ENCODE measurements at places on chromosomes 7 and 10.

GRCh38 chr7:99402854-99403253, 5.5 kb downstream of the PDAP1 start:
- no peak for DNase-seq

GRCh38 chr7:29109358-29109757, 37.0 kb downstream of the CPVL start:
- no peak for DNase-seq

- no peak for DNase-seq
Measured at GRCh38 chr10:48778193-48778857, 93.7 kb downstream of the WDFY4 start.

DNA sequence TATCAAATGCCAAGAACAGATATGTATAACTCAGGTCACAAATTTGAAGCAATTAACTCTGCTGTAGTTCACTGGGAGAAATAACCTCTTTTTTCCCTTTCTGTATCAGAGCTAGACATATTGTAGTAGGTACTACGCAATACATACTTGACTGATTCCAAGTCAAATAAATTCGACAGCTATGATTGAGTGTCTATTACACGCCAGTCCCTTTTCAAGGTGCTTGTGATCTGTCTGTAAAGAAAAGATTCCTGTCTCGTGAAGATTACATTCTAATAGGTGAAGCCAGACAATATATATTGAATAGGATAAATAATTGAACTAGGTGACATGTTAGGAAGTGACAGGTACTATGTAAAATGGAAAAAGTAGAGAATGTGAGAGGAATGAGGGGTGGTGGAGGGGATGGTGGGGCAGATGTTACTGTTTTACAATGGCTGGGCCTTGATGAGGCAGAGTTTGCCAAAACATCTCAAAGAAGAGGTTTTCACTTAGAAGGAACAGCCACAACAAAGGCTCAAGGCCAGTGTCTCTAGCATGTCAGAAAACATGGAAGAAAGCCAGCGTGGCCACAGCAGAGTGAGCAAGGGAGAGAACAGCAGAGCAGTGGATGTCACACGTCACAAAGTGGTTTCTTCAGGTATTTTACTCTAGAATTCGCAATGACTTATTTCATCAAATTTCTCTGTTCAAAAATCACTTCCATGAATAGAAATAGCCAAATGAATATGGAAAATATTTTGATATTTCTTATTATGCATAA, 282.6 kb upstream of the CACNA2D1 start:
- DNase-seq = no peak

DNA sequence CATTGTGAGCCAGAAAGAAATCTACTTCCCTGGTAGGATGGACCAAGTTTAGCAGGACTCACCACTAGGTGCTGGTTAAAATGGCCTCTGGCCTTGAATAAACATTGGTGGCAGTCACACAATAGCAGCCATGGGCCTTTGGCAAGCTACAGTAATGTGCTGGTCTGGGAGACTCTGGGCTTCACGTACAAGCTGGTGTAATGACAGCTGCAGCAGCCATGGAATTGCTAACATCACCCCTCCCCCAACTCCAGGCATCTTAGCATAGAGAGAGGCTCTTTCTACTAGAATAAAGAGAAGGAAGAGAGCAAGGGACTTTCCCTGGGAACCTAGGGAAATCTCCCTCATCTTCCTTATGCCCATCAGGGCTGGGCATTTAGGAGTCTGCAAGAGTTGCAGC, 205.1 kb upstream of the SEMA3A start:
- no peak for DNase-seq

DNA sequence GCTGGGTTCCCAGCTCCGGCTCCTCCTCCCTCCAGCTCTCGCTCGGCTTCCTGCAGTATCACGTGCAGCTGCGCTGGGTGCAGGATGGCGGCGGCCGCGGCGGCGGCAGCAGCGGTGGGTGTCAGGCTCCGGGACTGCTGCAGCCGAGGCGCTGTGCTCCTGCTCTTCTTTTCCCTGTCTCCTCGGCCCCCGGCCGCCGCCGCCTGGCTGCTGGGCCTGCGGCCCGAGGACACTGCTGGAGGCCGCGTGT, at the start of gene CNNM1:
TSS of gene CNNM1 (plus strand) at position 53 of the 250 bp plus-strand sequence. CDS start at position 85, 32 bp downstream.
- DNase-seq = no peak

GRCh38 chr10:87503401-87503800, 1.3 kb upstream of the MINPP1 start:
- no peak for DNase-seq

DNA sequence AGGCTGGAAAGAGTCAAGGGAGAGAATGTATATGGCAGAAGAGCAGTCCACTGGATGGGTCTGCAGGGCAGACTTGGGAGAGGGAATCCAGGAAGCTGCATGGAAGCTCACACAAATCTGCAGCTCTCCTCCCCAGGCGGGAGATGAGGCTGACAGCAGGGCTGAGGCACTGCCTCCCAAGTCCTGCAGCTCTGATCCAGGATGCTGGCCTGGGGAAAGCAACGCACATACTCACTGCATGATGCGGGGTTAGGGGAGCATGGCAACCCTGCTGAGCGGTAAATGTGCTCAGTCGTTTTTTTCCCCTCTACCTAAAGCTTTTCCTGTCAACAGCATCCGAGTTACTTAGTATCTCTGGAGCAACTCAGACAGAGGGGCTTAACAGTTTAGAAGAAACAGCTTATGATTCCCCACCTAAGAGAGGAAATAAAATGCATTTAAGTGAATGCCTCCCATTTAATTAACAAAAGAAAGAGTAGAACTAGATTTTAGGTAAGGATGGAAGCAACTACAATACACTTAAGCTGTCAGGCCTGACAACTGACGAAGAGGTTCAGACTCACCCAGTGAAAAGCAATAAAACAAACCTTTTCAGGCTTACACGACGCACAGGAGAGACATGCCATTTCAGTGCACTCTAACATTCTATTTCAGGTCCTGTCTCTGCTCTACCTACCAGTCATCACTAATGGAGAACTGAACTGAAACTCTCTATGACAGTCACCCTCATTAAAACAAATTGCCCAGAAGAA, 37.0 kb downstream of the CHCHD3 start:
- no peak for DNase-seq

DNA sequence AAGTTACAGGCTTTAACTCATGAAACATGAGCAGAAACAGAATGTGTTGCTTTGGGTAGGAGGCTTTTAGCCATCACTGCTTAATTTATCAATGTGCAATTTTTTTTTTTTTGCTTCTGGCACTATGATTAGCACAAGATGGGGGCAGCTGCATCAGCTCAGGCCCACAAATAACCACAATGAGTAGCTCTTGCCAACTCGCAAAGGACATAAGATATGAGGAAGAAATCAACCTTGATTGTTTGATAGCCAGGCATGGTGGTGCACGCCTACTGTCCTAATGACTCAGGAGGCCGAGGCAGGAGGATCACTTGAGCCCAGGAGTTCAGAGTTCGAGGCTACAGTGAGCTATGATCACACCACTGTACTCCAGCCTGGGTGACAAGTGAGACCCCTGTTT, 12.3 kb downstream of the NOD1 start:
- no peak for DNase-seq

DNA sequence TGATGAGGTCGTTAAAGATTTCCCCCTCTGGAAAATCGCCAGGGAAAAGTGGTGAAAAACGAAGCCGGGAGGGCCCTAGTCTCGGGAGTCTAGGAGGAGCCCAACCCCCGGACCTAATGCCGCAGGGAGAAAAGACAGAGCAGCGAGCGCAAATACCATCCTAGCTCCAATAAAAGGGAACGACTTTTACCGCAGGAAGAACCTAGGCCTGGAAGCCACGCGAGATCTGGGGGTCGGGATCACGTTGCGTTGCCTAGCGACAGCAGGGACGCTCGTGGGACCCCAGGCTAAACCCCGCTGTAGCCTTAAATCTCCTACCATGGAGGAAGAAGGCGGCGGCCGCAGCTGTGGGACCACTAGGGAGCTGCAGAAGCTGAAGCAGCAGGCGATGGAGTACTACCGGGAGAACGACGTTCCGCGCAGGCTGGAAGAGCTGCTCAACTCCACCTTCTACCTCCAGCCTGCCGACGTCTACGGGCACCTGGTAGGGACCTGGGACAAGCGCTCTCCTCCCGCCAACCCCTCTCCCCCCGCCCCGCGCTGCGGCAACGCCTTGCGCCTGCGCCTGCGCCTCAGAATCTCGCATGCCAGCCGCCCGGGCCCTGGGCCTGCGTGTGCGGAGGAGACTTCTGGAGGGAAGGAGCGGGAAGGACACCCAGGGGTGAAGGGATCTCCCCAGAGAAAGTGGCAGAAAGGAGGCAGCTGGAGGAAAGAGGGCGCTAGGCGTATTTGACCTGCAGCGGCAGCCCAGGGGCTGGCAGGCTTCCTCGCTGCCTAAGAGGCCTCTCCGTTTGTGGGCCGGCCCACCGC, at the start of gene ENO4:
TSS of gene ENO4 (plus strand) at position 252 of the 810 bp plus-strand sequence. CDS start at position 320, 68 bp downstream.
- DNase-seq = no peak
